Upper lobe of left lung (tissue), 6 donors: ENCODE measurements at places on chromosomes 16 and 17.

- no peak for DNase-seq
Observed at GRCh38 chr16:53664724-53665345, 38.8 kb downstream of the RPGRIP1L start.

DNA sequence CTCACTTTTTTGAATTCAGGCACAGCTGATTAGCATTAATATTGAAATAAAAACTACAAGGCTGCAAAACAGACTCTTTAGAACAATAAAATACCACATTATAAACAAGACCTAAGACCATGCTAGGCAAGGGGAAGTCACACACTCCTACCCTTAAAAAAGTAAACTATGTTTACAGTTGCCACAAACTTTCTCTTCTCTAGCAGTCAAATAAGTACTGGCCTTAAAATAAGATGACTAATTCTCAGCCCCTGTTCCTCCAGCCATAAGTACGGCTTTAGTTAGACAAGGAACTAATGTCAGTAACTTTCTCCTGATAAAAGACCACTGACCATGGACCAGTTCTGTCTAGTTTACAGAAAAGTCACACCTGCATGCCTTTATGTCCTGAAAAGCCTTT, 19.5 kb upstream of the CPHXL start:
- no peak for DNase-seq

DNA sequence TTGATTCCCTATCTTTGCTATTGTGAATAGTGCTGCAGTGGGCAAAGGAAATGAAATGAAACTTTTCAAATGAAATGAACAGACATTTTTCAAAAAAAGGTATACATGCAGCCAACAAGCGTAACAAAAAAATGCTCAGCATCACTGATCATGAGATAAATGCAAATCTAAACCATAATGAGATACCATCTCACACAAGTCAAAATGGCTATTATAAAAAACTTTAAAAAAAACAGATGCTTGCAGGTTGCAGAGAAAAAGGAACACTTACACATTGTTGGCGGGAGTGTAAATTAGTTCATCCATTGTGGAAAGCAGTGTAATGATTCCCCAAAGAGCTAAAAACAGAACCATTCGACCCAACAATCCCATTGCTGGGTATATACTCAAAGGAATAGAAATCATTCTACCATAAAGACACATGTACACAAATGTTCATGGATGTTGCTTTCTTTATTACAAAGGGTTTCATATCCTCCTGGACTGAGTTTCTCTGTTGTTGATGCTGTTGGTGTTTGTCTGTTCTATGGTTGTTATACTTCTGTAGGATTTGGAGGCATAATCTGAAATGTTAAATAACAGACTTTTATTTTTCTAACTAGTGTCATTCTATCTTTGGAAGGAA, 99.3 kb upstream of the SOX9 start:
- no peak for DNase-seq

DNA sequence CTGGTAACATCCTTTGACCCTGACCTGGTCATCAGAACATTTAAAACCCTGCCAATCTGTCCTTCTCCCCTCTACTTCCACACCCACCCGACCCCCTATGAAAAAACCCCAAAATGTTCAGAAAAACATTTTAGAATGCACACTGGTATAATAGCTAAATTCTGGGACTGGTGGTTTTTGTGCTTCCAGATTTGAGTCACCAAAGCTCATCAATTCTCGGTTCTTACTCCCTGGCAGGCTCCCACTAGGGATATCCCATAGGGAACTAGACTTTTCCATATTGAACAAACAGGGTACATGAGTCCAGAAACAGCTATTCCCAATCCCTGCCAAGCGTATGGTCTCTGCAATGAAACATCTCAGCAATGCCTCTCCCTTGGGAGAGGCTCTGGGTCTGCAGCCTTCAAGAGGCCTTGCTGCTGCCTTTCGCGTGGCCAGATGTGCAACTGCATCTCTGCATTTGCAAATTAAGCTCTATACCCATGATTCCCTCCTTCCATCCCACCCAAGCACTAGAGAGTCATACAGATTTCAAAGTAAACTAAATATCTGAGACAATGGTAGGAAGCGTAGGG, 67.7 kb downstream of the SMG6 start:
- DNase-seq = no peak

DNA sequence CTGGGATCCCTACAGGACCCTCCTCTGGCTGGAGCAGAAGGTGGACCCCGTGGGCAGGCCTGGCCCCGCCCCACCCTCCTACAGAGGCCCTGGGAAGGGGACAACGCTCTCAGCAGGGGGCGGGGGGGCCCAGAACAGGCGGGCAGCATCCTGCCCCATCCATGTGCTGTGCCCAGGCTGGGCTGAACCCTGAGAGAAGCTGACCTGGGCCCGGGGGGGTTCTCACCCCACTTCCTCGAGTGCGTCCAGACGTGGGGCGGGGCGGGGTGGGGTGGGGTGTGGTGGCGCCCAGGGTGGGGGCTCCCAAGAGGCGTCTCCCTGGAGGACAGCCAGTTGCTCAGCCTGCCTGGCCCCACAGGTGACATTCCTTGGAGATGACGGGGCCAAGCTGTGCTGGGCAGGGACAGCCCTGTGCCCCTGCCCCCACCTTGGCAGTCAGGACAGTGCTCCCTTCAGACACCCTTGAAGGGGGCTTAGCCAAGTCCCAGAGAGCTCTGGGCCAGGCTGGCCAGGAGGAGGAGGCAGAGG, 390 bp upstream of the UNC13D start:
- DNase-seq = peak; percentile 91

DNA sequence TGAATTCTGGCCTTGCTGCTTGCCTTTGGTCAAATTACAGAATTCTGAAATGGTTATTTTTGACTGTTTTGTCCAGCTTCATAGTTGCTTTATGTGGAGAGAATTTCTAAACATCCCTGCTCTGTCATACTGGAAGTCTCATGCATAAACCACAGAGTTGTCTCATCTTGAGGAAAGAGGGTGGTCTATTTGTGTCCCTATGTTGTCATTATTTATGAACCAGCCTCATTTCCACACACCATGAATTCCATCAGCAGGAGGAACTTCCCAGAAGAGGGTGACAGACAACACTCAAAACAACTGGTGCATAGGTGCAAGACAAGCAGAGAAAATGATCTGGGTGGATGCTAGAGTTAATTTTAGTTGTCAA, 525.8 kb upstream of the GOT2 start:
- DNase-seq = no peak

DNA sequence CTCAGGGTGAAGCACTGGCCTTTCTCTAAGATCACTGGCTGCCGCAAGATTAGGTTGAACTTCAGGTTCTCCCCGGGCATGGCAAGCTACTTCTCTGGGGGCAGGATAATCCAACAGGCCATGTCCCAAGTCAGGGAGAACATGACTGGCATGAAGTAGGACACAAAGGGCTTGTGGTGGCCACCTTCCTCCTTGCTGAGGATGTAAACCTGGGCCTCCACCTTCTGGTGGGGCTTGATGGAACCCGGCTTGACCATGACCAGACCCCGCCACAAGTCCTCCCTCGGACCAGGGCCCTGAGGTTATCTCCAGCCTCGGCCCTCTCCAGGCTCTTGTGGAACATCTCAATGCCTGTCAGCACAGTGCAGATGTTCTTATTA, 211.1 kb upstream of the WSB1 start:
- no peak for DNase-seq

- DNase-seq = no peak
Observed at GRCh38 chr17:16304830-16305229, 48.4 kb downstream of the CENPV start.

- DNase-seq = no peak
Observed at GRCh38 chr16:83515395-83515794, 292.4 kb upstream of the HSBP1 start.

- DNase-seq = no peak
Observed at GRCh38 chr16:35752012-35752772, 2292.8 kb downstream of the TP53TG3F start.

DNA sequence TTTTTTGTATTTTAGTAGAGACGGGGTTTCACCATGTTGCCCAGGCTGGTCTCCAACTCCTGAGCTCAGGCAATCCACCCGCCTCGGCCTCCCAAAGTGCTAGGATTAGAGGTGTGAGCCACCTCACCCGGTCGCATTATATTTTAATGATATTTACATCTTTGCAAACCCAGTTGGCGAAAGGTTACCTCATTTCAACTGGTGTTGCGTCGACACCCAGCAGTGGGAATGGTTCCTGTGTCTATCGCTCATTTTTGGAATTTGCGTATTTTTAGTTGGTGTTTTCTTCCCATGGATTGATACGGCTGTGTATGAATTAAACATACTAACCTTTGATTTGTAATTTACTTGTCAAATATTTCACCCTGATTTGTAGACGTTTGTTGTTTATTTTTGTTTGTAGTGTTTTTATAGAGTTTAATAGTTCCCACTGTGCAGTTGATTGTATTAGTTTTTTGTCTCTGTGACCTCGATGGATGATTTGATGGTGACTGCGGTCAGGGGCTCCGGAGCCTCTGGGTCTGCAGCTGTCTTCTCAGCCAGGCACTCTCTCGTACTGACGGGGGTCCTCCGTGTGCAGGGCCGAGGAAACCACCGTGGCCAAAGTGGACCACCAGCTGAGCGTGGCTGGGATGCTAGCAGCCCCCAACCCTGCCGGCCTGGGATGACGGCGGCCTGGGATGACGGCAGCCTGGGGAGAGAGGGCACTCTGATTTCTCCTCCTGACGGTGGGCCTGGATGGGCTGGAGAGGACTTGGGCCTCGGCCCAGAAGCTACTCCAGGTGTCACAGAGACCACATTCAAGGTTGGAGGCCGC, 4.0 kb downstream of the CD7 start:
- DNase-seq = no peak

DNA sequence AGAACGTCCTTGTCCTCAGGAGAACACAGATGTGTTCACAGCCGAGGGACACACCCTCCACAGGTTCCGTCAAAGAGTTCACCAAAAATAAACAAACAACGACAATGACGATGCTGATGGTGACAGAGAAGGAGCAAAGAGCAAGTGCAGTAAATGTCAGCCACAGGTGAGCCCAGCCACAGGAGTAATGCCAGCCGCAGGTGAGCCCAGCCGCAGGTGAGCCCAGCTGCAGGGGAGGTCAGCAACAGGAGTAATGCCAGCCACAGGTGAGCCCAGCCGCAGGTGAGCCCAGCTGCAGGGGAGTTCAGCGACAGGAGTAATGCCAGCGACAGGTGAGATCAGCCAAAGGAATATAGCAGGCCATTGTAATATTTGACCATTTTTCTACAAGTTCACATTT, 315.2 kb downstream of the FOXL1 start:
- no peak for DNase-seq

DNA sequence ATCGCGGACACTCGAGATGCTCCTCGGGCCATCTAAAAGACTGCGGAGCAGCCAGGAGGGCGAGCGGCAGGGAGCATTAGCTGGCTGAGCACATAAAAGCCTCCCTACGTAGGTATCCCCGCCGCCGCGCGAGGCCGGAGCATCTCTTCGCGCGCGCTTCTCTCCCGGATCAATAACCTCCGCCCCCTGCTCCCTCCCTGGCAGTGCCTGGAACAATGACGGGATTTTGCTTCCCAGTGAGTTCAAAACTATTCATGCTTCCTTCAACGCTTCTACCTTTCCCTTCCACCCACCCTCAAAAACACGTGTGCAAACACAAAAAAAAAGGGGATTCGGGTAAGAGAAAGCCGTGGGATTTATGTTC, 984 bp downstream of the CENPV start:
- no peak for DNase-seq

- no peak for DNase-seq
Observed at GRCh38 chr17:67487506-67487905, 110.4 kb downstream of the PITPNC1 start.

DNA sequence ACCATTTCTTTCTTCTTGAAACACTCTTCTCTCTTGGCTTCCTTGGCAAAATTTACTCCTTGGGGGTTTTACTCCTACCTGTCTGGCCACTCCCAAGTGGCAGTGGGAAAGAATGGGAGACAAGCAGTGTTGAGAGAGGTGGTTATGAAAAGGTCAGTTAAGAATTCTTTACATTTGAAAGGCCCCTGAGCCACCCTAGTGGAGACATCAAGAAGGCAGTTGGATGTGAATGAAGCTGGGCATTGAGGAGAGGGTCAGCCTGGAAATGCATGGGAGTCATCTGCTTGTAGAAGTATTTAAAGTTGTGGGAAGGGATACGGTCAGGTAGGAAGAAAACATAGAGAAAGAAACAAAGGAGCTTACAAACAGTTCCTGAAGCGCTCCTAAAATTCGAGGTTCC, 42.3 kb upstream of the CCNF start:
- DNase-seq = no peak

- no peak for DNase-seq
Observed at GRCh38 chr16:84735849-84736586, 36.2 kb downstream of the USP10 start.

GRCh38 chr17:33990943-33991706, 264.0 kb upstream of the CCL2 start:
- no peak for DNase-seq

DNA sequence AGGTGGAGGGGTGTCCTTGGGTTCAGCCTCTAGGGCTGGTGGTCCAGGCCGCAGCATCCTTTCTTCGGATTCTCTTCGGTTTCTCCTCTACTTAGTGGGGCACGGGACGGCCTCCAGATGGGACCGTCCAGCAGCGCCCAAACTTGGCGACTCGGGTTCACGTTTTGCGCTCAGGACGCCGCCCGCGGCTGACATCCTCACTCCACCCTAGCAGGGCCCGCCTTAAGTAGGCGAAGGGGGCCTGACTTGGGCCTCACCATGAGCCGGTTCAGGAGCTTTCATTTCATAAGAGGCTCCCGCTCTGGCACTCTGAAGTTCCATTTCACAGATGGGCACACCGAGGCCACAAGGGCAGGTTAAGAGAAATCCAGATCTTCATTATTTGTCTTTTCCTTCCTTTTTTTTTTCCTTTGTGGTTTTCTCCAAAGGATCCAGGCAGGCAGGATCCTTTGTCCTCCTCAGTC, 141.2 kb downstream of the SEC14L1 start:
- DNase-seq = peak; percentile 43

DNA sequence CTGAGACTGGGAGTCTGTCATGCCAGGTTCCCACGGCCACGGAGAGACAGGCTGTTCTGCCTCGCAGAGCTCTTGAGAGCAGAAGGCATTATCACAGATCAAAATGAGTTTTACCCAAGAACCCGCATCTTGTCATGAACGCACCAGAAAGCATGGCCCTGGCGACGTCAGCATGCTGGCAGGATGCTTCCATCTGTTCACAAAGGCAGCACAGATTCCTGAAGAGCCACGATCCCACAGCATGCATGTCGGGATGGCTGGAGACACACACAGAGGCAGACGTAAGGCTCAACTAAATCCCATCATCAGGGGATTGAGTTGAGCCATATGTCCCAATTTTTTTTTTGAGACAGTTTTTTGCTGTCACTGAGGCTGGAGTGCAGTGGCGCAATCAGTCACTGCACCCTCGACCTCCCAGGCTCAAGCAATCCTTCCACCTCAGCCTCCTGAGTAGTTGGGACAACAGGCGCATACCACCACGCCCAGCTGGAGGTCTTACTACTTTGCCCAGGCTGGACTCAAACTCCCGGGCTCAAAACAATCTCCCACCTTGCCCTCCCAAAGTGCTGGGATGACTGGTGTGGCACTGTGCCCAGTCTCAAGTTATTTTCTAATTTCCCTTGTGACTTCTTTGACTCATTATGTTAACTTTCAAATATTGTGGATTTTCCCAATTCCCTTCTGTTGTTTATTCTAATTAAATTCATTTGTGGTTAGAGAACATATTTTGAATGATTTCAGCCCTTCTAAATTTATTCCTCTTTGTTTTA, 11.1 kb downstream of the FANCA start:
- DNase-seq = no peak
